Hepatocyte (in vitro differentiated cells): ENCODE measurements at places on chromosomes 16 and 17. TPM values are rescaled to one million over a fixed set of nuclear protein-coding genes. Genes with fewer than 3 reads are reported as not detected.

- no peaks in the 10 kb centered on the region for H3K27me3 ChIP-seq
- peak; percentile 45 for DNase-seq
- no peak overlapping the region for H3K4me3 ChIP-seq
- H3K27ac ChIP-seq: no peak overlapping the region
- H3K4me1 ChIP-seq: peaks cover 12% of the 10 kb centered on the region
Observed at GRCh38 chr17:50027881-50028735, 27.8 kb upstream of the ITGA3 start.

DNA sequence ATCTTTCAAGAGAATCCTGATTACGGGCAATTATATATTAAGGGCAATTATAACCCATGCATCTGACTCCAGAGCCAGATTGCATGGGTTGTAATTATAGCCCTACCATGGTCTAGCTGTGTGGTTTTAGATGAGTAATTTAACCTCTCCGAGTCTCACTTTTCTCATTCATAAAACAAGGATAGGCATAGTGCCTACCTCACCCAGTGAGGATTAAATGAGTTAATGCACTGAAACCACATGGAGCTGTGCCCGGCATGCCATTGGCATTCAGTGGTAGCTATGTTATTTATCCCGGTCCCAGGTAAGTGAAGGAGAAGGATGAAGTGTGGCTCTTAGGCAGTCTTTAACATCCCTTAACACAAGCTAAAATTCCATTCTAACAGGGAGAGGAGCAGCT lies 6.3 kb downstream of the SNX20 start:
- no peak overlapping the region for H3K27ac ChIP-seq
- H3K27me3 ChIP-seq: no peaks in the 10 kb centered on the region
- no peak overlapping the region for H3K4me3 ChIP-seq
- no peak for DNase-seq

The ABCA3 gene
- total RNA-seq: 1.5 and 1.8 TPM in 2 replicates

The COA3 gene
- 117 and 133 TPM in 2 replicates for total RNA-seq

- no peaks in the 10 kb centered on the region for H3K27me3 ChIP-seq
- H3K36me3 ChIP-seq: no peaks in the 10 kb centered on the region
- H3K4me1 ChIP-seq: peaks cover 26% of the 10 kb centered on the region
Observed at GRCh38 chr17:68732301-68732749, 131.2 kb upstream of the FAM20A start.

- peaks cover 27% of the 10 kb centered on the region for H3K4me1 ChIP-seq
- DNase-seq: peak; percentile 96
- H3K36me3 ChIP-seq: no peaks in the 10 kb centered on the region
- peak within 1 kb of the TSS; percentile 90 for H3K4me3 ChIP-seq
- no peaks in the 10 kb centered on the region for H3K27me3 ChIP-seq
Observed at GRCh38 chr16:69565671-69566239, at the start of gene NFAT5. Gene NFAT5, plus strand, starts transcription at chr16:69565966. Its CDS starts 336 bp downstream, at chr16:69566302.

The SLC16A13 gene
- 6.2 TPM in 2 replicates for total RNA-seq

GRCh38 chr16:57380671-57381462 lies 8.6 kb downstream of the CX3CL1 start:
- DNase-seq: no peak
- no peaks in the 10 kb centered on the region for H3K36me3 ChIP-seq
- no peak overlapping the region for H3K4me3 ChIP-seq
- H3K27me3 ChIP-seq: no peaks in the 10 kb centered on the region
- no peak overlapping the region for H3K27ac ChIP-seq
